ENCODE measurements at places on chromosomes 2 and 18.
A peak's percentile ranks its signal among the peaks of the same experiment; 100 is the strongest.

DNA sequence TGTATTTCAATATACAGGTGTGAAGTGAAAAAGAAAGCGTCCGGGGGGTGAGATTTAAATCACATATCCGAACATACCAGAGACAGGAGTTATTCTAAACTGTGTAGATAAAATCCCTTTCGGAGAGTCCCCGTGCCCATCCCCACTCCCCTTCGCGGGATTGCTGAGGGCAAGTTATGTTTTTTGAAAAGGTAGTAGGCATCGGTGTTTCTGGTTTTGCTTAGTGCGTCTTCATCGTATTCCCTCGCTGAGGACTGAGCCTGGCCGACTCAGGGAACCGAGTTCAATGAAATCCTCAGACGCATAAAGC, 583.4 kb downstream of the ZEB2 start:
- DNase-seq, result no peak

GRCh38 chr18:77395953-77396352, 146.3 kb downstream of the GALR1 start:
- DNase-seq, result no peak

DNA sequence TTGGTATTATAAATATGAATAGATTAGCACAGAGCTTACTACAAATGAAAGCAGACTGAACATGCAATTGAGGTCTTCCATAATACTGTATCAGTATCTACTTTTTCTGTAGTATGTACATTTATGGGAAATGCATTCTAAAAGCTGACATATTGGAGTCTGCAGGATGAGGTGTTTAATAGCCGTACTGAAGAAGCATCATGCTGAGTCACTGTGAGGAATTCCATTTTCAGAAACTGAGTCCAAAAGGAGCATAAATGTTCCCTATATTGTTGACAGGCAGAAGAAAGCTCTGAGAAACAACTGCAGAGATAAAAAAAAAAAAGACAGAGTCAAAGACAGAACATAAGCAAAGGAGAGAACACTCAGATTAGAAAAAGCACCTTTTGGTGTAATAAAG, 366.7 kb upstream of the SPHKAP start:
- no peak for DNase-seq

DNA sequence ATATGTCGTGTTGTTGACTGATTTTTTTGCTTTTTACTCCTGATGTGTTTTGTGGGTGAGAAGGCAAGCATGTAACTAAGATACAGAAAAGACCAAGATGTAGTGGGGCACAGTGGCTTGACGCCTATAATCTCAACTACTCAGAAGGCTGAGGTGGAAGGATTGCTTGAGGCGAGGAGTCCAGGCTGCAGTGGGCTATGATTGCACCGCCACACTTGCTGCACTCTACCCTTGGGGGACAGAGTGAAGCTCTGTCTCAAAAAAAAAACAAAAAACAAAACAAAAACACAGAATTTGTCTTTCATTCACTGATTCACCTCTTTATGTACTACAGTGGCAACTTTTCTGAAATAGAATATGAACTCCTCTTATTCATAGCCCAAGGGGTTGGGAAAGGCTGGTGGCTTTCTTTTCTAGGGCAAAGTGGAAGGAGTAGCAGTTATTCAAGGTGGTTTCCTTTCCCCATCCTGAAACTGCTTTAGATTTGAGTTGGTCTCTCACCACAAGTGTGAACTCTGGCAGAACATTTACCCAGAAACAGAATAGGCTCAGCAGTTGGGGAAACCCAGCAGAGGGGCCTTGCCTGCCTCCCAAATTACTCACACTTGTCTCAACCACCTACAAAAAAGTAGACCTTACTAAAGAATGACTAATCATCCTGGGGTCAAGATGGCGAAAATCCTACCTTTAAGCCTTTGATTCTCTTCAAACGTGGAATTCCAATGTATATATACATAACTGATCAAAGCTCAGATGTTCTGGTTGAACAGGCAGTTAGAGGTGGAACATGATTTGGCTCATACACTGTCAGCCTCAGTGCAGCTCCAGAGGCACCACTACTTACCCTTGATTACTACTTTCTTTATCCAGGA, 6.5 kb downstream of the TANK start:
- peak; percentile 88 for DNase-seq

GRCh38 chr18:80159713-80160636, 50.9 kb downstream of the ADNP2 start:
- DNase-seq, result peak; percentile 13

All from CD4-positive, alpha-beta T cell treated with Interleukin-4 for 4 hours (primary cell).